Heart right ventricle (tissue), 16 donors: ENCODE measurements at places on chromosomes 7 and 10. TPM values are rescaled to one million over a fixed set of nuclear protein-coding genes. Genes with fewer than 3 reads are reported as not detected.

GRCh38 chr7:23893942-23894891 lies 184.2 kb downstream of the STK31 start:
- H3K36me3 ChIP-seq: no peaks in the 10 kb centered on the region
- no peak overlapping the region for H3K27ac ChIP-seq
- no peaks in the 10 kb centered on the region for H3K4me1 ChIP-seq
- no peak overlapping the region for H3K4me3 ChIP-seq
- no peak for DNase-seq

GRCh38 chr7:25515633-25516275 lies 287.5 kb upstream of the NPVF start:
- no peak for DNase-seq
- no peaks in the 10 kb centered on the region for H3K27me3 ChIP-seq
- H3K4me3 ChIP-seq: no peak overlapping the region
- H3K36me3 ChIP-seq: no peaks in the 10 kb centered on the region

GRCh38 chr7:132091706-132092105 lies 484.6 kb downstream of the PLXNA4 start:
- no peak for DNase-seq
- H3K4me3 ChIP-seq: no peak overlapping the region
- H3K27me3 ChIP-seq: no peaks in the 10 kb centered on the region
- H3K36me3 ChIP-seq: no peaks in the 10 kb centered on the region
- no peak overlapping the region for H3K27ac ChIP-seq
- H3K4me1 ChIP-seq: no peaks in the 10 kb centered on the region

DNA sequence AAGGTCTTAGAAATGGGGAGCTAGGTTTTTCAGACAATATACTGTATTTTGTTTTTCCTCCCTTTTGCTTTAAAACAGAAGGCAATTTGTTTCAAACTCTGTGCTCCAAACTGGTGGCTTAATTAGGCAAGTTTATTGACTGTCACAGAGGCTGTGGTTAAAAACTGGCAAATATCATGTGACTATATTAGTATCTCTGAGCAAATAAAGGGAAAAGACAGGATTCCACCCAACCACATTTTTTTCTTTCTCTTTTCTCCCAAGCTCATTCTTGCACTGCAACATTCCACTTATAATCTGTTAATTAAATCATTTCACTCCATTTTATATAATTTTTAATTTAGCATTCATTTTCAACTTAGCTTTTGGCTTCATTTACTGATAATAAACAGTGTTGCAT lies 615.8 kb downstream of the AUTS2 start:
- DNase-seq: no peak
- H3K27ac ChIP-seq: no peak overlapping the region
- H3K36me3 ChIP-seq: no peaks in the 10 kb centered on the region

- DNase-seq: no peak
- H3K4me3 ChIP-seq: no peak overlapping the region
- no peaks in the 10 kb centered on the region for H3K36me3 ChIP-seq
- H3K4me1 ChIP-seq: no peaks in the 10 kb centered on the region
Observed at GRCh38 chr7:50560865-50561351, 4.3 kb downstream of the DDC start.

The LEP gene
- 0.10 TPM for total RNA-seq

The ST8SIA6 gene
- 8.8 TPM for total RNA-seq

The CALCR gene
- not detected for total RNA-seq

The SLC26A5 gene
- total RNA-seq: not detected
